ENCODE measurements at places on chromosomes 7 and 10.

- DNase-seq, result no peak
These were observed 89.7 kb downstream of the GALNT11 start for GRCh38 chr7:152115021-152115718.

GRCh38 chr10:108612485-108612884, 1310.8 kb downstream of the XPNPEP1 start:
- no peak for DNase-seq

- no peak for DNase-seq
These were observed 85.2 kb downstream of the ABCB5 start for GRCh38 chr7:20700453-20701227.

DNA sequence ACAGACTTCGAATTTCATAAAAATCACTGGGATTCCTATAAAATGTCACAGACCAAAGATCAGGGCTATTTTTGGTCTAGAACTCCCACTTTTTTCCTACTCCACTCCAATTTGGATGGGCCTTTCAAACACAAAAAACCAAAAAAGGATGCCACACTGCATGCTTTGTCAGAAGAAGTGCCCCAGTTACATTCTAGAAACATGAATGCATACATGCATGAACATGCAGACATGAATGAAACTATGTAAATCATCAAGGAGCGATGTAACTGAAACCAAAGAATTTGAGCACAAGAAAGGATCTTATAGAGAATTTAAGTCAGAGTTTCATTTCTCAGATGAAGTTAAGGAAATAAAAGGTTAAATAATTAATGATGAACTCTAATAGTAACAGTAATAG, 31.8 kb upstream of the FAM133B start:
- no peak for DNase-seq

DNA sequence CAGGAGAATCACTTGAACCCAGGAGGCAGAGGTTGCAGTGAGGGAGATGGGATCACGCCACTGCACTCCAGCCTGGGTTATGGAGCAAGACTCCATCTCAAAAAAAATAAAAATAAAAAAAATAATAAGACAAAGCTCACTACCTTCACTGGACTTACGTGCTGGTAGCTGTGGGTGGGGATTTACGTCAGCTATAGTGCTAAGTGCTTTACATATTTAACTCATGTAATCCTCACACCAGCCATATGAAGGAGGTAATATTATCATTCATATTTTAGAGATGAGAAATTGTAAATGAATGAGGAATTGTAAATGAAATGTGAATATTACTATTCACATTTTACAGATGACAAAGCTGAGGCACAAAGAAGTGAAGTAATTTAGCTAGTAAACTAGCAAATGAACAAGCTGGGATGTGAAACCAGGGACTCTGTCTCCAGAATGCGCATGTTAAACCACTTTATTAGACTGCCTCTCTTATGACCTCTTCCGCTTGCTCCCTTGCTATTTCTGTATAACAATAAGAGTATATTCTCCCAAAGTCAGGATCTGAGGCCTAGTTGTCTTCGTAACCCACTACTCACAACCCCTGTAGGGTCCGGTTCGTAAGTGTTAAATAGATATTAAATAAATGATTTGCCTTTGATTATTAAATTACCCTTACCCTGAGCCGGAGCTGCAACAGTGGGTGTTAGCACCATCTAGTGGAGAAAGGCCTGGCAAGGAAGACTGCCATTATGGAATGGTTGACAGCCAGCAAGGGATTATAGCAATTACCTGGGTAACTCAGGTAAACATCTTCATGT, 70.2 kb downstream of the HTR7 start:
- DNase-seq, result no peak

- DNase-seq, result no peak
These were observed 105.3 kb downstream of the CTTNBP2 start for GRCh38 chr7:117767951-117768350.

GRCh38 chr7:9955138-9955537, 1018.5 kb upstream of the PHF14 start:
- DNase-seq, result no peak

GRCh38 chr10:71708301-71708703, 11.3 kb downstream of the C10orf105 start:
- DNase-seq, result no peak

GRCh38 chr7:104886651-104887050, 127.4 kb upstream of the KMT2E start:
- DNase-seq, result no peak

- no peak for DNase-seq
These were observed 85.0 kb downstream of the PRKCQ start for GRCh38 chr10:6494936-6495592.

DNA sequence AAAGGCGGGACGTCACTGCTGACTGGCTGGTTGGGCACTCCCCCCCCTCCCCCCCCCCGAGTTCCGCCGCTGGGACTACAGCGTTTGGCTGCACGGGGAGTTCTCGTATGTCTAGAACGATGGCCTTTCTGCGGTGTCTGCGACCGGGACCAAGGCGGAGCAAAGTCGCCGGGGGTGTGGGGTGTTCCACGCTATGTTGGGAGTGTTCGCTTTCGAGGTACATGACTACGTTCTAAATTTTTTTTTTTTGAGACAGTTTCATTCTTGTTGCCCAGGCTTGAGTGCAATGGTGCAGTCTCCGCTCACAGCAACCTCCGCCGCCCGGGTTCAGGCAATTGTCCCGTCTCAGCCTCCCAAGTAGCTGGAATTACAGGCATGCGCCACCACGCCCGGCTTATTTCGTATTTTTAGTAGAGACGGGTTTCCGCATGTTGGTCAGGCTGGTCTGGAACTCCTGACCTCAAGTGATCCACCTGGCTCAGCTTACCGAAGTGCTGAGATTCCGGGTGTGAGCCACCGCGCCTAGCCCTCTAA, 573 bp upstream of the IDI1 start:
- no peak for DNase-seq

DNA sequence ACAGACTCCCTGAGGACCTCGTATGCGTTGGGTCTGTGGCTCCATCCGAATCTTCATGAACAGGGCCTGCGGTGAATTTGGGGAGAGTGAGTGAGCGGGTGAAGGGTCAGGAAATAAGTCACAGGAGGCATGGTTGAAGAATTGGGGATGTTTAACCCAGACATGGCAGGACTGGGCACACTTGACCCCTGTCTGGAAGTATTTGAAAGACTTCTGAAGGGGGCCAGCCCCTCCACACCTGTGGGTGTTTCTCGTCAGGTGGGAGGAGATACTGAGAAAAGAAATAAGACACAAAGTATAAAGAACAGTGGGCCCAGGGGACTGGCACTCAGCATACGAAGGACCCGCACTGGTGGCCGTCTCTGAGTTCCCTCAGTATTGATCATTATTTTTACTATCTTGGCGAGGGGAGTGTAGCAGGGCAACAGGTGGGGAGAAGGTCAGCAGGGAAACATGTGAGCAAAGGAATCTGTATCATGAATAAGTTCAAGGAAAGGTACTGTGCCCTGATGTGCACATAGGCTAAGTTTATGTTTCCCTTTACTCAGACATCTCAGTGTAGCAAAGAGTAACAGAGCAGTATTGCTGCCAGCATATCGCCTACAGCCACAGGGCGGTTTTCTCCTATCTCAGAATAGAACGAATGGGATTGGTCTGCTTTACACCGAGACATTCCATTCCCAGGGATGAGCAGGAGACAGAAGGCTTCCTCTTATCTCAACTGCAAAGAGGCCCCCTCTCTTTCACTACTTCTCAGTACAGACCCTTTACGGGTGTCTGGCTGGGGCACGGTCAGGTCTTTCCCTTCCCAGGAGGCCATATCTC, 38.2 kb upstream of the PFKFB3 start:
- no peak for DNase-seq

- DNase-seq, result peak; percentile 25
These were observed 22.6 kb upstream of the AKR1C3 start for GRCh38 chr10:5071411-5072198.

DNA sequence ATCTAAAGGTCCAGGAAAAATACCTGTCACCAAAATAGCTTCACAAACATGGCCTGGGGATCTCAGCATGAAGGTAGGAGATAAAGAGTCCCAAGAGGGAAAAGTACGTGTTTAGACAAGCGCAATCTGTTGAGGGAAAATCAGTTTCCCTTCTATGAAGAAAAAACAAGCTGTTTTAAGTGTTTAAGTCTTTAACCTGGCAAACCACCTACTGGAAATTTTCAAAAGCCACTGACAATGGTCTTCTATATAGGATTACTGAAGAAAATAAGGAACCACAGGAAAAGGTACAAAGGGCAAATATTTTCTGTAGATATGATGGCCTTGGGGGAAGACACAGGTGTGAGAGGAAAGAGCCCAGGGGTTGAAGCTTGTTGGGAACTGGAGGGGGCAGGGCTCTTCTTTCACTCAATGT, 21.2 kb downstream of the ALDH18A1 start:
- no peak for DNase-seq

DNA sequence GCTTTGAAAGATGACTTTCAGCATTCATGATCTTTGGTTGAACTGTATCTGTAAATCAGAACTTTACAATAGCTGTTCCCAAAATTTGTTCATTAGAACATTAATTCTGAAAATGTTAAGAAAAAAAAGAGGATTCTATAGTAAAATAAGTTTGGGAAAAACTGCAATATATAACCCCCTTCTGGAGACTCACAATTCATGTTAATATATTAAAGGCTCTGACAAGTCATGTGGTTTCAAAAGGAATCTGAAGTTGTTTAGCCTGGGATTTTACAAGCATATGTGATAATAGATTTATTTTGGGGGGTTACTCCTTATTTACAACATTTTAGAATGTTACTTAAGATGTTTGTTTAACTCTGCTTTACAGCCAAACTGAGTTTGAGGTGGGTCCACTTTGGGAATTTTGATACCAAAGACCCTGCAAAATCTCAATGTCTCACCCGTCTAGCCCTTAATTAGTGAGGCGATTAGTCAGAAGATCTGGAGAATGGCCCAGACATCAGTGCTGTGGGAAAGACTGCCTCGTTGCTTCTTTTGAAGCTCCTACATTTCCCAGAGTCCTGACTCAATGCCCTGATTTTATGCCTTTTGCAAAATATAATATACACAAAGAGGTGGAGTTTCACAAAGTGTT, 40.0 kb downstream of the CDK1 start:
- no peak for DNase-seq

DNA sequence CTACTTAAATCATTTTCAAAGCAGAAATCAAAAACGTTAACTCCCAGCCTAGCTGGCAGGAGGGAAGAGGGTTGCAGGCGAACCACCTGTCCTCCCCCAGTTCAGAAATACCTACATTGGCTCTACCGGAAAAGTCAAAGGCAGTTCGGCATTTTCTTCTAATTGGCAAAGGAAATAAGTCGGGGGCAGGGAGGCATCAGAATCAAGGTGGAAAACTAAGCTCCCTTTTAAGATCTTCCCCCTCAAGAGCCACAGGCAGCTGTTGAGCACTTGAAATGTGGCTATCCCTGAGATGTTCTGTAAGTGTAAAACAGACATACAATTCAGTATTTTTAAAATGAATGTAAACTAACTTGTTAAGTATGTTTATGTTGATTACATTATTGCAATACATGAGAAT, 957 bp upstream of the ELMO1 start:
- DNase-seq, result no peak

DNA sequence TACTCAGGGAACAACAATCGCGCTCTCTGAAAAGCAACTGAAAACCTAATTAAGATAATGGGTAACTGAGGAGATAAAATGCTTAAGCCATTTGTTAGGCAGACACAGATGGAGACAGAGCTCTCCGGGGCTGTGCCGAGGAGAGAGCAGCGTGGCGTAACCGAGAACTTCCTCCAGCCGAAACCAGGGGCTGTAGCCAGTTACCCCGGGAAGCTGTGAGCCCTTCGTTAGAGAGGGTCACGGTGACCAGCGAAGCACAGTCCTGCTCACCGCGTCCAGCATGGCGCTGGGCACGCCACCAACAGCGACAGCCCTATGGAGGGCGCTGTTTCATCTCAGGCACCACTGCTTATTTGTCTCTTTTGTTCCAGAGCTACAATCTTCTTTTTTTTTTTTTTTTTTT, 16.1 kb downstream of the PAPOLB start:
- DNase-seq, result no peak

DNA sequence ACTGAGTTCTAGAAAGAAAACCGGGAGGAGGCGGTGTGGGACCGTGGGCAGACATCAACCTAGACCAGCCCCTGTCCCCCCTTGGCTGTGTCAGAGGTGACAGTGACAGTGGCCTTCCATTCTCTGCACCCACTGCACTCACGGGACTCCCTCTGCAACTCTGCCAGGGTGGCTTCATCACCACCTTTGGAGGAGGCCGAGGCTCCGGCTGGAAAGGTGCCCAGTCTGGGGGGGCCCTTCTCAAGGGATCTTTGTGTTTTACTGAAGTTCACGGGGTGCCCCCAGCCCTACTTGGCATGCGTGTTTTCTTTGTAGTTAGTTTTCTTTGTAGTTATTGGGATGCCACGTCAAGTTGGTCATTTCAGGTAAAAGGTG, 417.6 kb downstream of the DNAJB6 start:
- DNase-seq, result no peak

DNA sequence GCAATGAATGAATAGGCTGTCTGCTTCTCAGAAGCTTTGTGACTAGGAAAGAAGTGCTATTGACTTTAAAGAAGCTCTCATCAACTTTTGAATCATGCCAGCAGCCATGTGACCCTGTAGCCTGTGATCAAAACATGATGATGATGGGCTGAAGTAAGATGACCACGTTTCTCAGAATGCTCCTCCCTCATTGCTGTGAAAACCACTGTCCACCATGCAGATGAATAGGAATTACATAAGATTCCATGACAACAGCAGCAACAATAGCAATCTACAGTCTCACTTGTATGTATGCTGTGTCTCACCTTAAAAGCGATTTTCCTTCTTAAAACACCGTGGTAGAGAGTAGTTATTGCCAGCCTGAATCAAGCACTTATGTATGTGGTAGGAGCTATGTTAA, 228.4 kb downstream of the TRIL start:
- DNase-seq, result no peak

DNA sequence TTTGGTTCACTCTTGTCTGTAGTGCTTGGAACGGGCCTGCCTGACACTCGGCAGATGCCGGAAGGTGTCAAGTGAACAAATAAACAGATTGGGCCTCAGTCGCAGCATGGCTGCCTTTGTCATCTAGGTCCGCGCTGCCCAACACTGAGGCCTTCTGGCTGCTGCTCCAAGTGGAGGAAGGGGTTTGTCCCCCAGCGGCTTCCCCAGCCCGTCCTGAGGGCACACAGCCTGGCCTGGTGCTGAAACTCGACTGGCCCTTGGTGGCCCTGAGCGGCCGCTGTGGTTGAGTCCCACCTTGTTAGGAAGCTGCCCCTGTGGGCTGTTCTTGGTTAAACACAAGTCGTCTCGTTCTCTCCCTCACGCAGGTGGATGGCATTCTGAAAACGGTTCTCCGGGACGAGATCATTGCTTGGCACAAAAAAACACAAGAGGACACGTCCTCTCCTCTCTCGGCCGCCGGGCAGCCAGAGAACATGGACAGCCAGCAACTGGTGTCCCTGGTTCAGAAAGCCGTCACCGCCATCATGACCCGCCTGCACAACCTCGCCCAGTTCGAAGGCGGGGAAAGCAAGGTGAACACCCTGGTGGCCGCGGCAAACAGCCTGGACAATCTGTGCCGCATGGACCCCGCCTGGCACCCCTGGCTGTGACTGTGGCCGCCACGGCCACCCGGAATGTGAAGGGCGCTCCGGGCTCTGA, 132.1 kb downstream of the SMURF1 start:
- DNase-seq, result no peak

GRCh38 chr7:143343596-143343995, 18.9 kb downstream of the FAM131B start:
- DNase-seq, result no peak
